NCI-H2227 treated with DMSO at 0.1 percent for 48 hours (cell line): ENCODE measurements at places on chromosomes 5 and 9.

- DNase-seq = no peak
Measured at GRCh38 chr5:159183247-159183646, 26.1 kb downstream of the RNF145 start.

DNA sequence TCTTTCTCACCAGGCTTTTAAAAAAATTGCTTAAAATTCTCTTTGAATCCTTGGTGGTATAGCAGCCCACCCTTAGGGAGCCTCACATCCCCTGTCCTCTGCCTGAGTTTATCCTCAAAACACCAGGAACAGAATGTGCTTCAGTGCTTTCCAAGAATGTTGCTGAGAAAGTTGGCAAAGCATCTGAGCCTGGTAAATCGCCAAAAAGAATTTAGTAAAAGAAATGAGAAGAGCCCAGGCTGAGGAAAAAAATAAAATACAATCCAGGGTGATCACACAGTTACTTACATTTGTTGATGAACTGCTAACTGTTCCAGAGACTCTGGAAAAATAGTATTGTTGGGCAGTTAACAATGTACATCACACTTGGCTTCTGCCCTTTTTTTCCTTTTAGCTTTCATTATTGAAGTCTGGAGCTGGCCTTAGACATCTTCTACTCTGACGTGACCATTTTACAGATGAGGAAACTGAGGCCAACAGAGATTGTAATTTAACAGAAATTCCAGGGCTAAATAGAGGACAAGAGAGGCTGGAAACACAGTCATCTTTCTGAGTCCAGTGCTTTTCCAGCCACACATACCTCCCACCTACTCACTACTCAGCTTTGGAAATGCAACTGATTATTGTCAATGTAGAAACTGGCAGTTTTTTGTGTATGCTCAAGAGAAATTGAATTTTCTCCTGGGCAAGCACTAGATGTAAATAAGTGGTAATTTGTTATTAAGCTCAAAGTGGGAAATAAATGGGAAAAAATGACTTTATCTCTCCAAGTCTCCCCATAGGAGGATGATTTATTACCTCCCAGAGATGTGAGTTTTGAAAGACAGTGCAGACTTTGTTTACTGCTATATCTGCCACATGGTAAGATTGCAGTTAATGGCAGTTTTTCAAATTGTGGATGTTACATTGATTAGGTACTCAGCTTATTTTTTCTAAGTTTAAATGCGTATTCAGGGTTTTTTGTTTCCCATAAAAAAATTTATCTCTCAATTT lies 86.7 kb upstream of the ALDH1A1 start:
- DNase-seq = no peak

DNA sequence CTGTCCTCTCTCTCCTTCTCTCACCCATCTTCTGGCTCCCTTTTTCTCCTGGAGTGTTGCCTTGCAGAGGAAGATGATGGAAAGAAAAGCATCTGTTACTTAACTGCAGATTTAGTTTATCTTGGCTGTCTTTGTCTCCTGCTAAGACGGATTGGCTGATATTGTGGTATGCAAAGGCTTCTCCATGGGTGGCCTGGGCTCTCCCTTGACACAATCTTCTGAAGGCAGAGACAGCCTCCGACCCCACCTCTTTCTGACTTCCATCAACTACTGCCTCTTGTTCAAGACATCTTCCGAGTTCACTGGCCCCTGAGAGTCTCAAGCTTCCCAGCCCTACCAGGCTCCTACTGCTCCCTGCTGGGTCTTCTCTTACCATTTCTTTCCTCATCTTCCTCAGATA lies 403.7 kb downstream of the LRRC70 start:
- no peak for DNase-seq

- DNase-seq = no peak
Measured at GRCh38 chr5:74863726-74864125, 2.5 kb downstream of the FAM169A start.

DNA sequence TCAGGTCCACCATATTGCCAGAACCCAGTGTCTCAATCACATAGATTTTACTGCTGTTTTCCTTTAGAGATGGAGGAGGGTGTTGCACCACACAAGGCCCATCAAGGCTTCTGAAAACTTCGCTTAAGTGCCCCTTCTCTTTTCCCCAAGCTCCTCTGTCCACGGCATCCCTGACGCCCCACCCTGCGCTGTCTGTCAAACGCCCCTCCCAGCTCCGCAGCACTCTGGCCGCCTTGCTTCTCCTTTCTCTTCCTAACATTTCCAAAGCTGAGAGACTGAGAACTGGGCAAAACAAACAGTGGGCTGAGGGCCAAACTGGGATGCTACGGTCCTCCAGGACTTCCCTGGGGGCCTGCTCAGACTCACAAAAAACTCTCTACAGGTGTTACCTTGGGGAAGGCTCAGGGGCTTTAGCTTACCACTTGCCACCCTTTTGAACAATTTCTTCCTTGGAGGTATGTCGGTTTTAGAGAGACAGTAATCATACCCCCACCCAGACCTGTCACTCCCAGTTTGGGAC lies 28.3 kb upstream of the ERGIC1 start:
- DNase-seq = no peak

DNA sequence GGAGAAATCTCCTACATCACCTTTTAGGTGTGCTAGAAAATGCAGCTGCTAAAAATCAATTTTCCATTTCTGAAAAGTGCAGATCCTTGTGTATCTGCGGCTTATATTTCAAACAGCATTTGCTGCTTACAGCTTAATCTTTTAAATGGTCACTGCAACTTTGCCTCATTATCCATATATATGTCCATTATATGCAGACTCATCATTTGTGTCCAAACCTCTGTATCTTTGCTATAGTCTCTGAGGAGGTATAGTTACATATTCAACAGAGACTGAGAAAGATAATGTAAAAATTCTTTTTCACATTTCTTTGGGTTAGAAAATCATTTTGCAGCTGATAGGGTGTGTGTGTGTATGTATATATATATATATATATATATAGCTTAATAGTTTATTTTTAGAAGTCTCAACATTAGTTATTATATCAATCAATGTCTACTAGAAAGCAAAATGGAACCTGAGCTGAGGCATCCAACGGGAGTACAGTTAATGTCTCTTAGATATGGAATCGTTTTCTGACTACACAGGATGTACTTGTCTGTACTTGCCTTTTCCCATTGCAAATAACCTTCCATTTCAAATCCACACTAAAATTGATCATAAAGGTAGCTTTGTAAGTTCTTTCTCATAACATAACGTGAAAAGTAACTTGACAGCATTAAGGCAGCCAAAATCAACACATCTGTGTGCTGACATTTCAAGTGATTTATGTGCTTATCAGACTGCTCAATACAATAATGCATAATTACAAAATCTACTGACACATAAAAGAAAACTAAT lies 267.0 kb upstream of the HAPLN1 start:
- DNase-seq = peak; percentile 1

DNA sequence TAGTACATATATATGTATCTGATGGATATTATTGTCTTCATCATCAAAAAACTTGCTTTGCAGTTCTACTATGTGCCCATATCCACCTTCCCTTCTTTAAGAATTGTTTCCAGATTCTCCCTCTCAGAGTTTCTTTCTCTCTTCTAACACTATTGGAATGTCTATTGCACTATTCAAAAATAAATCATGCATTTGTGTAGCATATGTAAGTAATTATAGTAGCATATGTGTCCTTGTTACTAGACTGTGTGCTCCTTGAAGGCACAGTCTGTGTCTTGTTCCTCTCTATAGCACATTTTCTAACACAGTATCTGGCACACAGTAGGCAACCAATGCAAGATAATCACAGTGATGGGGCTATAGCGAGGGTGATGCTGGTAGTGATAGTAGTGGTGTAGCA lies 43.4 kb upstream of the TRIM32 start:
- DNase-seq = no peak

DNA sequence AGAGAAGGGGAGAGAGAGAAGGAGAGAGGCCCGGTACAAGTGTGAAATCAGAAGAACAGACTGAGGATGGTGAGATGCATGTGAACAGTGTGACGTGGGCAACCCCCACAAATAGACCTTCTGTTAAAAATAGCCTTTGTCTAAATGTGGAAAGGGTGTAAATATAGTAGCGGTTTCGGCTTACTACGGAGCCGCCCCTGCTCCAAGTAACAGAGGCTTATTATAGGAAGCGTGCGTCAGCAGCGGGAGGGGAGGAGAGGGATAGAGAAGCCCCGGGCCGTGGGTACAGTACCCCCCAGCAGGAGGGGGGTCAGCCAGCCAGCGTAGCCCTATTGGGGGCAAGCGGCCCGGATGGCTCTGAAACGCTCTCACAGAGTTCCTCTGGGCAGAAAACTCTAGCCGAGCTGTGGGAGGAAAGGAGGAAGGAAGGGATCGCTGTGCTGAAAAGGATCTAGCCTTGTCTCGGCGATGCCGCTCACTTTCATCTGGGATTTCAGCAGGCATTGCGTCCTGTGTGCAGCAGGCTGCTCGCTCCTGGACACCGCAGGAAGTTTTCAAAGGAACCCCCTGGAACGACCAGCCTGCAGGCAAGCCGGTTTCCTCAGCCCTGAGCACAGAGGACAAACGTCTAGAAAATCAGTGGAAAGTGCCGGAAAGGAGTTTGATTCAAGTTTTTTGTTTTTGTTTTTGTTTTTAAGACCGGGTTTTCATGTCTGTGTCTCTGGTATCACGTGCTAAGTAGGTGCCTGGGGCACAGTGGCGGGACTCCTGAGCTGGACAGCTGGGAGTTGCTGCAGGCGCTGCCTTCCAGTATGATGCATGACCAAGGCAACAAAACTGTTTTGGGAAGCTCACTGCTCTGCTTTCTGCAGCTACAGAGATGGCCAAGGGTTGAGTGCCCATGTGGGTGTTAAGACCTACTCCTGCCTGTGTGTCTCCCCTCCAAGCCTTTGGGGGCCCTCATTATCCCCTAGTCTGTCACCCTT lies 146.6 kb downstream of the SEC61B start:
- peak; percentile 4 for DNase-seq
